SK-N-DZ (cell line): ENCODE measurements at places on chromosomes 4 and X.

DNA sequence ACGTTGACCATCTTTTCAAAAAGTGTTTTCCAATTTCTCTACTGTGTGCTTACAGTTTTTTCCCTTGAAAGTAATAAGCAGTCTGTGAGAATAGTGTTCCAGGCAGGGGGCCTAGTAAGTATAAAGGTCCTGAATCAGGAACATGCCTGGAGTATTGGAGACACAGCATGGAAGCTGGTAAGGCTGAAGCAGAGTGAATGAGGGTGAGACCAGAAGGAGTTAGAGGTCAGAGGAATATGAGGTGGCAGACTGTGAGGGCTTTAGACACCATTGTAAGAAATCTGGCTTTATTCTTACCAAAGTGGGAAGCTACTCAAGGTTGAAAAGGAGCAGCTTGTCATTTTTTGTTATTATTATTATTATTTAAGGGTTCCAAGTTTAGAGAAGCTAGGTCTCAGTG is 107.4 kb downstream of the CT47B1 start:
- DNase-seq = no peak

DNA sequence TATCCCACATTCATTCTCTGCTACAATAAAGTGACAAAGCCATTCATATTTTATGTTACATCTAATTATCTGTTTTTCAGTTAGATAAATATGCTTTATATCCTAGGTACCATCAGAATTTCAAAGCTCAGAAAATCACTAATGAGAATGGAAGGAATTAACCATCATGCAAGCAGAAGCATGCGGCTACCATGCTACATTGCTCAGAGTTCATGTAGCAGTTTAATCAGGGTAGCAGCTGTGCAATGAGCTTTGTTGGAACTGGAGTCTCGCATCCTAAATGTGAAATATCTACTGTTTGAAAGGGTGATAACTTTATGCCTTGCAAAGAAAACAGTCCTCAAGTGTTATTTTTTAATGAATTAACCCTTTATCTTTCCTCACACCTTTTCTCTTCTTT is 77.5 kb downstream of the SNCA start:
- no peak for DNase-seq

DNA sequence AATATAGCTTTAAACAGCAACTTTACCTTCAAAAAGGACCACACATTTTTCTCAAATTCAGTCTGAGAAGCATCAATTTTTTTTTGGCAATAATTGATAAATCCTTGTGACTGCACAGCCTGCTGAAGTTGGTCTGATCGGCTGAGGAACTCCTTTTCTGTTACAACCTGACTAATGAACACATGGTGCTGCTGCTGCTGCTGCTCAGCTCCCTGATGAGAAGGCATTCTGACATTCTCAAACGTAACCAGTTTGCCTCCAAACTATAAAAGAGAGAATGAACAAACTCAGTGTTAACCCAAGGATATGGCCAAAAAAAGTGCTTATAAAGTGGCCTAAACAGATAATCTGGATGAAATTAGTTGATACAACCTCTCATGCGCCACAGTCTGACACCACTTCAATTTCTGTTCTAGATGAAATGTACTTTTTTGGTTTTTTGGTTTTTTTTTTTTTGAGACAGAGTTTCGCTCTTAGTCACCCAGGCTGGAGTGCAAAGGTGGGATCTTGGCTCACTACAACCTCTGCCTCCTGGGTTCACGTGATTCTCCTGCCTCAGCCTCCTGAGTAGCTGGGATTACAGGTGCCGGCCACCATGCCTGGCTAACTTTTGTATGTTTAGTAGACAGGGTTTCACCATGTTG is 26.5 kb downstream of the SEC31A start:
- no peak for DNase-seq

DNA sequence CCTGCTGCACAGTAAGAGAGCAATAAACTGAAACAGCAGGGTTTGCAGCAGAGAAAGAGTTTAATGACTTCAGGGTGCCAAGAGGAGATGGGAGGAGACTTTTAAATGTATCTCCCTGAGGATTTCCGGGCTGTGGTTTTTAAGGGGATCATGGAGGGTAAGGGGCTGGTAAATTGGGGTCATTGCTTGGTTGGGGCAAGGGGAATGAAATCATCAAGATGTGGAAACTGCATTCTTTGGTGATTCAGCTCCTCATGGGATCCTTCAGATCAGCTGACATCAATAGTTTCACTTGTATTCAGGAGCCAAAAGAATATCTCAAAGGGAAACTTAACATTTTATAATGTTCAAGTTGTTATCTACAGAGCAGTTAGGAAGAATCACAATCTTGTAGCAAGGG is 174.3 kb upstream of the ANXA10 start:
- no peak for DNase-seq

- peak; percentile 85 for DNase-seq
These were observed at the start of gene APOOL for GRCh38 chrX:85003655-85004244. APOOL (plus strand) TSS chrX:85003877; CDS start chrX:85003913, 36 bp downstream.

DNA sequence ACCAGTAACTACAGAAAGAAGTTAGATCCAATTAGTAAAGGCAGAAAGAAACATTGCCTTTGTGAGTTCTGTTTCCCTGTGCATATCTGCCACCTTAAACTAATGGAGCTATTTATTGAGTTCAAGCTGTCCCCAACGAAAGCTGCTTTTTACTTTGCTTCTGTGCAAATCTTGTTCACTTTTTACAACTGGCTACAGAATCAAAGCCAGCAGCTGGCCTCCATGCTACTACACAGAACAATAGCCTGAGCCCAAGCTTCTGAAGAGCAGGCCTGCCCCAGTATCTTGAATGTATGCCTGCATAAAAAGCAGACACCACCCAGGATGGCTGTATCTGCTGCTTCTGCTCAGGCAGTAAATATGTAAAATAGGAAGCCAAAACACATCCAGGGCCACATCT is 28.1 kb downstream of the ANK2 start:
- peak; percentile 4 for DNase-seq

DNA sequence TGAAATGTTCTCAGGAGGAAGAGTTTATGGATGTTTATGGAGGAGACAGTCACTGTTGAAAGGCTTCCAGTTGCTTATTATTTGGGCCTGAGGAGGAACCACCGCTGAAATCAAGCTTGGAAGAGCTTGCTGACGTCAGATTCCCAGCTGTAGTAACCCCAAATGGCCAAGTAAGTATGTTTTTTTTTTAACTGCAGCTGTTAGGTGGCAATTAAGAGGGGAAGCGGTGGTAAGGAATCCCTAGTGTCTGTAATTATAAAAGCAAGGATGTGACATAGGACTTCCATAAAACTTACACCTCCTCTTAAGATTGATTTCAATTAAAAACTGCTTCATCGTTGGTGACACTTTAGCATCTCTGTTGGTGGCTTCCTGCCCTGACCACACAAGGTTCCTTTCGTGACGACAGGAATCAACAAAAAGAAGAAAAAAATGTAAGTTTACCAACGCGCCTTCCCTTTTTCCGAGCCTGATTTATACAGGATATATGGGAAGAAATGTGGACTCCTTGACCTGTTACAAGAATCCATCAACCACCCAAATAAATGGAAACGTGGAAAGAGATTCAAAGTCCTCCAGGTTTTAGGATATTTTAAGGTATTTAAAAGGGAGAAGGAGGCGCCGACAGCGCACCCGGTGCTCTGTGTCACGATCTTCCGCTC is 884 bp downstream of the RELL1 start:
- DNase-seq = no peak

DNA sequence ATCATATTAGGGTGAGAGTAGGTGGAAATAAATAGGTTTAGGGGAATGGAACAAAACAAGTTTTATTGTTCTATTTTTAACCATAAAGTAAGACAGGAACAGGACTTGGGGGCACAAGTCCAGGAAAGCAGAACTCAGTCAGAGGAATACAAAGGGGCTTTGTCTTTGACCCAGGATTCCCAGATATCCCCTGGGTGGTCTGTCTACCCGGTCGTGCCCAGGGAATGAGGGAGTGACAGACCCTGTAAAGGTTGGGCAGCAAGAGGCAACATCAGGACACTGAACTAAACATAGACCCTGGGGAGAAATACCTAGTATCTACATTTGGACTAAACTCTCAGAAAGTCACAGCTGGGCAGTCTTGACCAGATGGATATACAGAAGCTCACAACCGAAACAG is 50.6 kb downstream of the PTCHD1 start:
- no peak for DNase-seq

DNA sequence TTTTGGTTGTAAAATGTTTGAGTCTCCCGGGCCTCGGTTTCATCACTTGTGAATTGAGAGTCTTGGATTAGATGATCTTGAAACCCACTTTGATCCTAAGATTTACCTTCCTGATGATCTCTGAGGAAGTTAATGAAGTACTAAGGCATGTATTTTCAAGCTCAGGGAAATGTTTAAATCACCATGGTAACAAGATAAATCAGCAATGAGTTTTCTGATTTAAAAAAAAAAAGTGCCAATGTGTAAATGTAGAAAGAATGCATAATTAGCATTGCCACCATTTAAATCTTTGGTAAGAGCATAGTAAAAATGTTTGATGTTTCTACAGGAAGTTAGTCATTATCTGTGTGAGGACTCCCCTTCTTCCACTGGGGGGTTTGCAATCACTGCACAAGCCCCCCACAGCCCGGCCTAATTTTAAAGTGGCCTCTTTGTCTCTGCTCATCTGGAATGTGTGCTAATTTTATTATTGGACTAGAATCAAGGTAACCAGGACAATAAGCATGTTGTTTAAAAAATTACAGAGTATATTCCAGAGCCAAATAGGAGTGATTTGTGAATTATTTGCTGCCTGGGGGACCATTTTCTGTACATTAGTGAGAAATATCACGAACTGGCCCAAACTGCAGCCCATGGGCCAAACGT is 93.6 kb downstream of the SLC34A2 start:
- DNase-seq = no peak

DNA sequence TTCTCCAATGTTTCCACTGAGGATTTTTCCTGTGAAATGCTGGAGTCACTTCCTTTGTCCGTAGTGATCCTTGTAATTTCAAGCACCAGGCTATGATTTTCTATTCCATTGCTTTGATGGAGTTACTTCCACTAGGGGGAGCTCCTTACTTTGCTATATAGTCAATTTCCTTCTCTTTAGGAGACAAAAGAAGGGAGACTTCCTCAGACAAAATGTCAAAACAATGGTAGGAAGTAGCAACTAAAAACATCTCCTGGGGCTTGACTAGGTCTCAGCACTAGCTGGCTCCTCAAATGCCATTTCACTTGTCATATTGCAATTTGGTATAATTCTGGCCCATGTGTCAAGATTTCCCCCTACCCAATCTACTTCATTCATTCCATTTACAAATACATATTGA is 24.1 kb downstream of the ZCCHC12 start:
- peak; percentile 39 for DNase-seq

GRCh38 chr4:80197601-80198440 is 518 bp downstream of the PRDM8 start:
- peak; percentile 63 for DNase-seq

DNA sequence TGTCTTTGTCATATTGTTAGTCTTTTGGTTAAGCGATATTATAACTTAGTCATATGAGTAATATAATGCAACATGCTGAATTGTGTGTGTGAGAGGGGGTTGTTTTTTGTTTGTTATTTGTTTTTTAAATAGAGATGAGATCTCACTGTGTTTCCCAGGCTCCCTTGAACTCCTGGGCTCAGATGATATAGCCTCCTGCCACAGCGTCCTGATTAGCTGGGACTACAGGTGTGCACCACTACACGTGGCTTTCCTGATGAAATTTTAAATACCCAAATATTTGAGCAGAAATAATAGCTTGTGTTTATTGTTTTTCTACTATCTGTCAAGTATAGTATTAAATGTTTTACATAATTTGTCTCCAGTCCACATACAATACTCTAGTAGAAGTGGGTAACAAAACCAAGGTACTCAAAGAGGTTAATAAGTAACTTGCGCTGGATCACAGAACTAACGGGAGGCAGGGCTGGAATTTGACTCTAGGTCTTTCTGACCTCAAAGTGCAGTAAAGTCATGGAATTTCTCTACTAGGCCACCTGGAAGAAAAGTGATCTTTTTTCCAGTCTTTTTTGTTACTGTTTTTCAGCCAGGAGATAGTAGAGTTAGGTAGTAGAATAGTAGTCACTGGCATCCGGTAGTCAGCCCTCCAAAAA is 47.8 kb downstream of the CLCN3 start:
- no peak for DNase-seq

DNA sequence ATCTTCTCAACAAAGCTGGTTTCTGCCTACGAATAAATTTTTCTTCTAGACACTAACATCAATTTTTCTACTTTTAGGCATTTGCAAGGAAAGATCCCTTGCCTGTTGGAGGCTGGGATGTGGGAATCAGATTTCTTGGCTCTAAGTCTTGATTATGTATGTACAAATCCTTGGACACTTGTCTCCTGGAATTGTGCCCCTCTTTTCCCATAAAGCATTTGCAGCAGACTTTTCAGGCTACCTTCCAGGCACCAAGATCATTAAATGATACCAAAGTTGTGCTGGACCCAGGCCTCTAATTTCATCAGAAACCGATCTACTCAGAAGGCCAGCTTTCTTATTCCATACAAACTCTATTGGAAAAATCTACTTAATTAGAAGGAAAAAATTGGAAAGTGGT is 339.5 kb upstream of the DIPK2B start:
- no peak for DNase-seq

DNA sequence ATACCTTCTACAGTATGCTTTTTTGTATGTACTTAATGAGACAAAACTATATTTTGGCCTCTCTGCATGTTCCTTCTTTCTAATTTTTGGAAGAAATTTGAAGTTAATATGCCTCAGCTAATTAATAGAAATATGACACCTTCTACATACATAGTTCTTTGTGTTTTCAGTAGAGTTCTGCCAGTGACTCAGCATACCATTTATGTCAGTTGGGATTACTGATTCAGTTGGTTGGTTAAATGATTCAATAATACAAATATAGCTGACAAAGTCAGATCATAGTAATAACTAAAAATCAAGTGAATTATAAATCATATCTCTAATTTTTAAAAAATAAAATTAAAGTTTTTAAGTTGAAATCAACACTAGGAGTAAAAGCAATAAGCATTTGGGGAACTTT is 16.8 kb downstream of the BTC start:
- no peak for DNase-seq

GRCh38 chr4:123555233-123555806 is 158.7 kb downstream of the SPRY1 start:
- no peak for DNase-seq

- DNase-seq = no peak
These were observed 140.2 kb downstream of the DCLK2 start for GRCh38 chr4:150218447-150218846.
